ENCODE measurements at places on chromosomes 2 and 18. TPM values are rescaled to one million over a fixed set of nuclear protein-coding genes. Genes with fewer than 3 reads are reported as not detected.

GRCh38 chr2:88307817-88308216, 137.7 kb downstream of the THNSL2 start:
- no peak for DNase-seq

DNA sequence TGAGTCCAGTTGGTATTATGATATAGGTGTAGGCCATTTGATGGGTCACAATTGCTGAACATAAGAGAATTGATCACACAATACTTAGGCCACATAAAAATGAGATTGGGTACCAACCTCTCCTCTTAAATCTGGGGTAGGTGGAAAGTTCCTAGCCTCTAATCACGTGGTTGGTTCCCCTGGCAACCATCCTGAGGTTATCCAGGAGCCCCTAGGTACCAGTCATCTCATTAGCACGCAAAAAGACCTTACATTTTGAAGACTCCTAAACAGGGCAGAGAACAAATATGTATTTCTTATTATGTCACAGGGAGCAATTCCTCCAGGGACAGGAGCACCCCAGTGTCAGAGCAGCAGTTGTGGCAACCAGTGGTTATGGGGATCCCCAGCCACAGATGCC, 12.7 kb upstream of the SELENOI start:
- DNase-seq: no peak

- no peak for DNase-seq
Observed at GRCh38 chr2:191316246-191316994, 71.2 kb downstream of the MYO1B start.

- DNase-seq: no peak
Observed at GRCh38 chr18:70025580-70025979, 77.9 kb upstream of the CD226 start.

Gene RTP5
- total RNA-seq: not detected

GRCh38 chr2:174663550-174663949, 65.9 kb upstream of the WIPF1 start:
- DNase-seq: no peak

DNA sequence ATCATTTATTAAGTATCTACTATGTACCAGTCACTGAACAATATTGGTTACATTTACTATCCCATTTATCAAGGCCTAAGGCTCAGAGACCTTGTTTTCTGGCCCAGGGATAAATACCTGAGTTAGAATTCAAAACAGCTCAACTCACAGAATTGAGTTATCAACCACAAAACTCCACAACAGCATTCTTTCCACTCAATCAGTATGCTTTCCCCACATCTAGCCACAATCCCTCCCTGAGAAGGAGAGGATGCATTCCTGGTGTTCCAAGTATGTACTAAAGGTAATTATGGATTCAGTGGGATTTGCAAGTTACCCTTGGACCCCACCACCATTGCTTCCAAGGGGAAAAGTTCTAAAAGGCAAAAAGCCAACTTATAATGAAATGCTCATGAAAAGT, 104.2 kb upstream of the PID1 start:
- no peak for DNase-seq

Gene AKAIN1
- not detected for total RNA-seq

- DNase-seq: peak; percentile 62
Observed at GRCh38 chr2:71223767-71224333, 3.1 kb downstream of the PAIP2B start.

DNA sequence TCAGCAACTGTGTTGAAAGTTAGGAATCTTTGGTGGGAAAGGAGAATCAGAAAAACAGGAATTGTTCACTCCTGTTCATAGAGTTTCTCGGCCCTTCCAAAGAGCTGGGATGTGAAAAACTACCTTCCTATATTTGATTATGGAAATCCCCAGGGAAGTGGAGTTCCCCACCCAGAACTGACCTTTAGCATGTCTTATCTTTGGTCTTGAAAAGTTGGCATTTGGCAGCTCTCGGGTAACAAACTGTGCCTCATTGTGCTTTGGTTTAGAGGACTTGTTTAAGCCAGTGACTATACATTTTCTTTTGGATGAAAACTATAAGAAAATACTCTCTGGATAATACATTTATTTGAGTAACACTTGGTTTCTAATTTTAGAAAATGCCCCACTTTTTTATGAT, 51.3 kb upstream of the CERS6 start:
- no peak for DNase-seq

DNA sequence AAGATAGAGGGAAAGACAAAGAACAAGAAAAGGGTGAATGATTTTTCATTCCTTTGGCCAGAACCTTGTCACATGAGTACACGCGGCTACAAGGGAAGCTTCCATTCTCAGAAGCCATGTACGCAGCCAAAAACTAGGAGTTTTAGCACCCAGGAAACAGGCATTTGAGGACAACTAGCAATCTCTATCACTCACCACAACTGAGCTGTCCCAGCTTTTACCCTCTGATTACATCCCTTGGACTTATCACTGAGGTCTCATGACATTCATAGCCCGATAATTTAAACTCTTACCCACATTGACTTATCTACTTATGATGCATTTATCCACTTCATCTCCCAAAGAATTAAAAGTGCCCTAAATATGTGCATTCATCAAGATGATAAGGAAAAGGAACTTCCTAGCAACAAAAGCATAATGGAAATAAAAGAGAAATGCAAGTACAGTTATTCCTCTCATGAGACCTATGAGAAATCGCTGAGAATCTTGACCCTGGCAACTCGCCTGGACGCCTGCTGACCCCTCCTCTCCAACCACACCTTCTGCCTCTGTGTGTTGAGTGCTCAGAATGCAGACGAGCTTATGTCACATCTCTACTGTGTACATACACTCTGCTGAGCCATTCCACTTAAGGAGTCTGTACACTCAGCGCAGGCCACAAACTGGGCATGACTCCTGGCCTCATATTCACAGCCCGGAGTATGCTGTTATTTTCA, 28.7 kb upstream of the MFSD6 start:
- DNase-seq: no peak

Data from right atrium auricular region (tissue), 2 donors.